ENCODE measurements at places on chromosomes 2 and 18.
A peak's percentile ranks its signal among the peaks of the same experiment; 100 is the strongest.

DNA sequence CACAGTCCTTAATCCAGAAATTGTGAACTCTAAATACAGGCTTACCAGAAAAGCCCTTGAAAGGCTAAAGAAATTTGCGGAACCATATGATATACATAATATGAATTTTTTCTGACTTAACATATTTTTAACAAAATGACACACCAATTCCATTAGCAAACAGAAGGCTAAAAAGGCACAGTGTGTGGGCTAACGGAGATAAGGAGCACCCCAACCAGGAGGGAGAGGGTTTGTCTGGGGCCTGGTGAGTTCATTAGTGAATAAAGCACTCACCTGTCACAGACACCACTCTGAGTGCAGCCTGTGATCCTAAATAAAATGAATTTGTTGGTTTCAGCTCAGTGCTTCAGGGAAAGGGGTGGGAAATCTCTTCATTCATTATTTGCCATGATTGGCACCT is 2.7 kb upstream of the FECH start:
- no peak for DNase-seq

DNA sequence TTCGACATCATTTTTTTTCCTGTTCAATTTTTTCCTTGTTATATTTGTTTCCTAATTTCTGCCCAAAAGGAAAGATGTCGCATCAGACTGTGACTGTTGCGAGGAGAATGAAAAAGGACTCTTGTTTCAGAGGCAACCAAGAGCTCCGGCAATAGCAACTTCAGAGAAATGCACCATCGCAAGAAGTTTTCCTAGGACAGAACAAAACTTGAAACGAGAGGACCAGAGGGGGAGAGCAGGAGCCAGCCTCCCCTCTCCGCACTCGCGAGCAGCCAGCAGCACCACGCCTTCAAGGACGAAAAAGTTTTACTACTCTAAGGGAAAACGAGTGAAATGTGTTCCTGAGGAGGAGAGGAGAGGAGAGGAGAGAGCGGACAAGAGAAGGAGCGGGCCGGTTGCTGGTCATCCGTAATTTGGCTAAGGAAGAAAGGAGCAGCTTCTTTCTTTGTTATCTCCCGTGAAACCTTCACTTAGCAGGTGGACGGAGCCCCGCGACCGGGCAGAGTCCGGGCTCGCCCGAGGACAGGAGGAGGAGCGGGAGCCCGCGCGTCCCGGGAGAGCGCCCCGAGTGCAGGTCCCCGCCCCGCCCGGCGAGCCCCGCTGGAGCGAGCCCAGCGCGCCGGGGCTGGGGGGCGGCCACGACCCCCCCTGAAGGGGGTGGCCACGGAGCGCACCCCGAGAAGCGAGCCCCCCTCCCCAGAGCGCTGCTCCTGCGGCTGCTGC is 744 bp downstream of the POU3F3 start:
- DNase-seq, result no peak

DNA sequence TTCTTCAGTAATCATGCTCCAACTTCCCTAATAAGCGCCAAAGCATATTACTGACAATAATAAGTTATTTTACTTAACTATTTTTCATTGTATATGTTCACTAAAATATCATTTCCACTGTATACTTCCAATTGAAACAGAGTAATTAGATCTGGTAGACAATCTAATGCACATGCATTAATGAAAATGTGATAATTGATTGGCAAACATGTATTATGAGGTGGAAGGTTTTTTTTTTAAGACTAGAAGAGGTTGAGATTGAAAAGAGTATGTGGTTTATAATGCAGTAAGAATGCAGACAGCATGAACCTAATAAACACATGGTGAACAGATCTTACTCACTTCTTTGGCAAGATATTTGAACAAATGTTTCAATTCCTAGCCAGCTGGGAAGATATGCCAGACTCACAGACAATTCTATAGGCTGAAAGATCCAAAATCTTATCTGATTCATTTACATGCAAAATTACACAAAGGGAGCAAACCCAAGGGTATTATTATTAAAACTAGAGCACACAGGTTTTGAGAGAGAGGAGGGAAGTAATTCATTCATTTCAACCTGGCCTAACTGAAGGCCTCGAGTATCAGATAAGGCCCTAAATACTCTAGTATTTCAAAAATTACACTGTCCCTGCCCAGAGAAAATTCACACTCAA is 2.8 kb downstream of the NCKAP1 start:
- DNase-seq, result no peak

GRCh38 chr2:198203336-198204069 is 399.1 kb downstream of the PLCL1 start:
- no peak for DNase-seq

GRCh38 chr18:2538844-2539243 is 32.5 kb downstream of the METTL4 start:
- no peak for DNase-seq

- no peak for DNase-seq
Measured at GRCh38 chr2:181407171-181407570, 50.0 kb upstream of the ITGA4 start.

DNA sequence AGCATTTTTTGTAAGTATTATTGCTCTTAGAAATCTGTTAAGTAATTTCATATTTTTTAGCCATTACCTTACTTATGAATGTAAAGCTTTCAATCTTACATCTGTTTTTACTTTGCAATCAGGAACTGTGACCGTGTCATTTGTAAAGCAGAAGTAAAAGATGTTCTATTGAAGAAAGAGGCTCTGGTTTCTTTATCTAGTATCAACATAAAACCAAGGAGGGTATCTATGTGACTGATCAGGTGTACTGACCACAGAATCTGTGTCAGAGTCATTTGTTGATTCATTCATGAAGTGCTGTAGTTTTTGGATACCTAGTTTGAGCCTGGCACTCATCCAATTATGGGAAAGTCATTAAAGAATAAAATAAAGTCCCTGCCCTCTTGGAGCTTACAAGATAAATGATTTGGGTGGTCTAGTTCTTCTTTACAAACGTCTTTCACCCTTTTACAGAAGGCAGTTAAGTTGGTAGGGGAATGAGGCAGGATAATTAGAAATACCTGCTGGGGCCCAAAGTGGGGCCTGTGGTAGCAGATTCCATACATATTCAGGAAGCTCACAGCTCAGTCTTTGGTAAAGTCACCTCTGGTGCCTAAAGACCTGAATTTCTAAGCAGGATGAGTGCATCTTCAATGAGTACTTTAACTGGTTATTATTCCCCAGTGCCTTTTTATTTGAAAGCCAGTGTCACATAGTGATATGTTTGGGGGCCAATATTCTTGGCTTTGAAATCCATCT is 260.6 kb upstream of the NT5C1B start:
- peak; percentile 73 for DNase-seq

GRCh38 chr2:197369228-197369932 is 58.8 kb upstream of the ANKRD44 start:
- DNase-seq, result no peak

GRCh38 chr2:193373120-193373519 is 1178.4 kb upstream of the TMEFF2 start:
- DNase-seq, result no peak

- DNase-seq, result no peak
Measured at GRCh38 chr18:55900380-55900779, 312.4 kb upstream of the TCF4 start.

- DNase-seq, result no peak
Measured at GRCh38 chr2:6394276-6394675, 471.4 kb downstream of the CMPK2 start.

DNA sequence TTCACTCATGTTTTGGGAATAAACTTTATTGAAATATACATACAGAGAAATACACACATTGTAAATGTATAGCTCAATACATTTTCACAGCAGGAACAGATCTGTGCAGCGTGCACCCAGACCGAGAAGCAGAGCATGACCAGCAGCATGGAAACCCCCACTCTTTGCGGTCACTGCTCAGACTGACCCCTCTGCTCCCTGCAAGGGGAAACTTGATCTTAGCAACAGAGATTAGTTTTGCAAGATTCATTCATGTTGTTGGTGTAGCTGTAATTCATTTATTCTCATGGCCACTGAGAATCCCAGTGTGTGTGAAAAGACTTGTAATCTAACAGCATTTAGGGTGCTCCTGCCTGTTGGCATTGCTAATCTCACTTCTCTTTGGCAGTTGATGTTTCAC is 35.2 kb downstream of the LPIN1 start:
- DNase-seq, result no peak

DNA sequence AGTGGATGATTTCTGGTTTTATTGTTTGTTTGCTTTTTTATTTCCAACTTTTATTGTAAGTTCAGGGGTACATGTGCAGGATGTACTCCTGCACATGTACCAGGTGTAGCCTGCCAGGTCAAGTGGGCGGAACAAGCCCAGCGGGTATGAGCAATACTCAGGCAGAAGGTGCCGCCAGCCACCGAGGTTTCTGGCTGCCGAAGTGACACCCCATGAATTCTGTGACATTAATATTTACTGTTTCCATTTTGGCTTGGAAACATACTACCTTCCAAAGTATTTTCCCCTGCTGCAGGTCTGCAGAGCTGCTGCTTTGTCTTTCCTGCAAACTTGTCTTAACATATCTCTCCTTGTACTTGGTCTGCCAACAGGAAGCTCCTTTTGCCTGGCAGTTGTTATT is 78.5 kb downstream of the PTPN4 start:
- DNase-seq, result no peak

GRCh38 chr2:66252109-66252508 is 182.8 kb upstream of the MEIS1 start:
- DNase-seq, result no peak

- DNase-seq, result no peak
Measured at GRCh38 chr2:205766779-205767359, 84.6 kb downstream of the NRP2 start.

DNA sequence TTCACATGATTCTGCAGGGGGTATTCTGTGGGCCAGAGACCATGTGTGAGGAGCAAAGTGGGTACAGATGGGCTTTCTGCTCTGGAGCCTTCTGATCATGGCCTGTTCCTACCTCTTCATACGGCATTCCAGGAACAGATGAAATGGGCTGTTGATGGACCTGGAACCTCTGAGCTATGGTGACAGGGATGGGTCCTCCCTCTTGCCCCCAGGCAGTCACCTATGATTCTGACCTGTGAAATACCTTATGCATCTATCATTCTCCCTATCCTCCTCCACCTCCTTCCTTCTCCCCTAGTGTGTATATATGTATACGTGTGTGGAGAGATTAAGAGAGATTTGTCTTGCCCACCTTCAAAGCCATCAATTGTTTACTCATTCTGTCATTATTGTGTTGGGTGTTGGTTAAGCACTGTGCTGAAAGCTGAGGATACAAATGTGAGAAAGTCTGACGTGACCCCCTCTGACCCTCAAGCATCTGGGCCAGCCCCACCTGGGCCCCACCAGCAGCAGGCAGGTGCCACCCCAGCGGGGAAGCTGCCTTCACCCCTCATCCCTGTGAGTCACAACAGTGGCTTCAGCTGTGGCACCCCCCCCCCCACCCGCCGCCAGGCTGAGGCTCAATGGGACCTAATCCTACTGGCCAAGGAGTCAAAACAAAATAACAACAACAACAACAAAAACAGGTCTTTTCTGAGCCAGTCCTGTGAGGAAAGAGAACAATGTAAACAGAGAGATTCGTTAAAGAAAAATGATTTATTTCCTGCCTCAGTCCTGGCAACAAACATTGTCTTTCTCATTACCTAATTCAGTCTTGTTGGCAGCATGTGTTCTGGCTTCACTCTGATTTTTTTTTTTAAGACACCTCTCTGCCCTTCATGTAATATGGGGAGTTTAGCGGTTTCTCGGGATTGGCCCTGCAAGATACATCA is 103.8 kb upstream of the CDC42EP3 start:
- DNase-seq, result no peak

DNA sequence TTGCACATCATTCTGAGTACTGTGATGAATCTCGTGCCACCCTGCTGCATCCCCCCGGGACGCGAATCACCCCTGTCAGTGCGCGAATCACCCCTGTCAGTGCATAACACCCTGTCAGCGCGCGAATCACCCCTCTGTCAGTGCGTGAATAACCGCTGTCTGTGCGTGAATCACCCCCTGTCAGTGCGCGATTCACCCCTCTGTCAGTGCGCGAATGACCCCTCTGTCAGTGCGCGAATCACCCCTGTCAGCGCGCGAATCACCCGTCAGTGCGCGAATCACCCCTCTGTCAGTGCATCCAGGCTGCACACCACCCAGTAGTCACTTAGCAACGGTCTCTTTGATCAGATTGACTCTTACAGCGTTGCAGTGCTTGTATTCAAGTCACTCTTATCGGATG is 134.4 kb upstream of the TPO start:
- no peak for DNase-seq

- no peak for DNase-seq
Measured at GRCh38 chr2:188940171-188940570, 34.0 kb upstream of the COL3A1 start.

GRCh38 chr18:63365876-63366212 is 1.2 kb downstream of the KDSR start:
- no peak for DNase-seq

- no peak for DNase-seq
Measured at GRCh38 chr2:1750933-1751766, 6.8 kb upstream of the PXDN start.

DNA sequence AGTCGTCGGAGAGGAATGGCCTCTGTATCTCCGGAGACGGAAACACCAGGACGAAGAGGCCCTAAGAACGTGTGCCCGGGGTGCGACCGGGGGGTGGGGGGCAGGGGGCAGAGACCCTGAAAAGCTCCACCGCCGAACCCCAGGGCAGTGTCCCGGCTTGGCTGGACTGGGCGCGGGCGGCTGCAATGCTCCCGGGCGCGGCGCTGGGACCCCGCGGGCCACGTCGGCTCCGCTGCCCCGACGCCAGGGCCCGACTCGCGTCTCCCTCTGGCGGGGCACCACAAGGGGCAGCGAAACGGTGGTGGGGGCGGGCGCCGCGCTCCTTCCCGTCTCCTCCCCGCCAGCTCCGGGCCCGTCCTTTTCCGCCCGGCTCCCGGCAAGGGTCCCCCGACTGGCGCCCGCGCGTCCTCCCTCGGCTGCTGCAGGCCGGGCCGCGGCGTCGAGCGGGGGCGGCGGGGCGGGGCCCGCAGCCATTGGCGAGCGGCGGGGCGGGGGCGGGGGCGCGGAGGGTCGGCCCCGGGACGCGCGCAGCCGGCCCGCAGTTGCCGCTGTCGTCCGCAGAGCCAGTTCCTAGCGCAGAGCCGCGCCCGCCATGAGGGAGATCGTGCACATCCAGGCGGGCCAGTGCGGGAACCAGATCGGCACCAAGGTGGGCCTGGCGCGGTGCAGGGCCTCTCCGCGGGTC is at the start of gene TUBB6:
TUBB6 (plus strand) TSS at position 541 of the 685 bp plus-strand sequence; CDS start at position 593, 52 bp downstream.
- no peak for DNase-seq

GRCh38 chr2:157443795-157444640 is at the start of gene CYTIP:
CYTIP (minus strand) TSS chr2:157444089; CDS start chr2:157444020, 69 bp downstream.
- DNase-seq, result peak; percentile 30

DNA sequence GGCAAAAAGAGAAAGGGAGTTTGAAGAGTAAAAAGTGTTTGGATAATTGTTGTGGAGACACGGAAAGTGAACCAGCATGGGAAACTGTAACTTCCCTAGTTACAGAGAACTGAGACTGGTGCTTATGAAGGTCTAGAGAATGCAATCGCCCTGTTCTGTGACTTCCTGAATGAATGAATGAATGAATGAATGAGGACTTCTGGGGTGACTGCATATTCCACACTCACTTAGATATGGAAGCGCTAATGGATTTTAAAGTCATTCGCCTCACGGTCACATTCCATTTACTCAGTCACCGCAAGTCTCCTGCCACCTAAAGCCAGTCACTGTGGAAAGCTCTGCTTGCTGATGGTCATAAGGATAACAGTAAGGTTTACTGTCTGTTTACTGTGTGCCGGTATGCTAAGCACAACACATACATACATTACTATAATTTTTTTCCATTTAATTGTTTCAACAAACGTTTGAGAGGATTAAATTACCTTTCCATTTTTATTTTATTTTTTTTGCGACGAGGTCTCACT is 138.2 kb downstream of the CABLES1 start:
- DNase-seq, result no peak

Measured in T-helper 2 cell (primary cell).